ENCODE measurements at places on chromosomes 12 and 14.
A peak's percentile ranks its signal among the peaks of the same experiment; 100 is the strongest.

GRCh38 chr12:122389677-122390076 lies 32.8 kb downstream of the CLIP1 start:
- DNase-seq: no peak

DNA sequence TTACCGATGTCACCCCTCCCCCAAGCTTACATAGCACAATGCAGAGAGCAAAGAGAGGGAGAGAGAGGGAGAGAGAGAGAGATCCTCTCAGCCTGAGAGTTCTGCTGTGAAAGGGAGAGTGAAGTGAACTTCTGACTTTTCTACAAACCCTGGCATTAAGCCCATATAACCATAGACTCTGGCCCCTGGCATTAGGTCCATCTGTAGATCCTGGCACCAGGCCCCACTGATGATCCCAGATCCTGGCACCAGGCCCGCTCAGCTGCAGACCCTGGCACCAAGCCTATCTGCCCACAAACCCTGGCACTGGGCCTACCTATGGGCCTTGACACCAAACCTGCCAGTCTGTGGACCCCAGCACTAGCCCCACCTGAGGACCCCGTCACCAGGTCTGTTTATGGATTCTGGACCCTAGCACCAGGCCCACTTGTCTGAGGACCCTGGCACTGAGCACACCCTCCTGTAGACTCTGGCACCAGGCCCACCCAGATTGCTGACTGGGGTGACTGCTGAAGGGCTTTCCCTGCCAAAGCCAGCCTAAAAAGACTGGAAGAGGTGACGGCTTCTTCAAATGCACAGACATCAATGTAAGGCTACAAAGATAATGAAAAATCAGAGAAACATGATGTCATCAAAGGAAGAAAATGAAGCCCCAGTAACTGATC lies 14.5 kb upstream of the KRT83 start:
- DNase-seq: no peak

DNA sequence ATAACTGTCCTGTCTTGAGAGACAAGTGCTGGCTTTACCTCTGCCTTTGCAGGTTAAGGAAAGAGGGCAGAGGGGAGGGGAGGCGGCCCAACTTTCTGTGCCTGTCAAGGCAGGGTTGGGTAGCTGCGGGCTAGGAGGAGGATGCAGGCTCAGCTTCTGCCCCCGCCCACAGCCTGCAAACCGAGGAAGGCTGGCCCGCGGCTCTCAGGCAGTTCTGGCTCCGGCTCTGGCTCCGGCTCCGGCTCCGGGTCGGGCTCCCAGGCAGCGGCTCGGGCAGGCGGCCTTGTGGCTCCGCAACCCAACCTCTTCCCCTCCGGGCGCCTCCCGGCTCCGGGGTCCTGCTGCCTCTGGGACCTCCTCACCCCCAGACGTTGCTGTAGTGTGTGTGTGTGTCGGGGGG lies 92.9 kb downstream of the TMEM30B start:
- no peak for DNase-seq

- no peak for DNase-seq
Measured at GRCh38 chr12:101759396-101760047, 20.3 kb upstream of the SYCP3 start.

DNA sequence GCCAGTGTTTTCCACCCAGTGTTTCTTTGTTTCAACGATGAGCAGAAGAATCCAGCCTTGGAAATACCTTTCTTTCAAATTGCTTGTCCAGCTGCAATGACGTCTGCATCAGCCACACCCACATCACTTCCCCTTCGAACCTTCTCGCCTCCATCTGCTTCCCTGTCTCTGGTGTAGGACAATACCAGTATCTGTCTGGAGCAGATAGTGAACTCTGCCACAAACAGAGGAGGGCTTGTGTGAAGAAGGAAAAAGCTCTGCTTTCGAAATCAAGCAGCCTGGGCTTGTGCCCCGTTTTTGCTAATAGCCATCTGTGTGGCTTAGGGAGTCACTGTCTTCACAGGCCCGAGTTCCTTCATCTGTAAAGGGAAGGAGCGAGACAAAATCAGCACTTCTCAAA lies 415.4 kb downstream of the ZFP36L1 start:
- no peak for DNase-seq

GRCh38 chr14:20468764-20469241 lies 403 bp upstream of the PNP start:
- DNase-seq: no peak

DNA sequence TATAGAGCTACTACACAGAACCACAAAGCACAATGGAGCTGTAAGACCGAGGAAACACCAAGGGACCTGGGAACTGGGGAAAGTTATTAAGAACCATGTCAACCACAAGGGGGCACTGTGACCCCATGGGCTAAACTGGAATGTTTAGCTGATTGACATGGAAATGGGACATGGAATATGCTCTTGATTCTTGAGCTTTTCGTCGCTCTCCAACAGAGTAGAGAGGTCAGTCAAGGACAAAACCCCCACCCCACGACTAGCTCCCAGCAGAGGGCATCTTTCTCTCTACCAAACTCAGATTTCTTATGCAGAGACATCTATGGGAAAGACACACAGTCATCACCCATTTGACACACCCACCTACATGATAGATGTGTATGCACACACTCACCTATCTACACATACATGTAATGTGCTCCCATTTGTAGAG lies 10.1 kb downstream of the NDRG2 start:
- peak; percentile 70 for DNase-seq

DNA sequence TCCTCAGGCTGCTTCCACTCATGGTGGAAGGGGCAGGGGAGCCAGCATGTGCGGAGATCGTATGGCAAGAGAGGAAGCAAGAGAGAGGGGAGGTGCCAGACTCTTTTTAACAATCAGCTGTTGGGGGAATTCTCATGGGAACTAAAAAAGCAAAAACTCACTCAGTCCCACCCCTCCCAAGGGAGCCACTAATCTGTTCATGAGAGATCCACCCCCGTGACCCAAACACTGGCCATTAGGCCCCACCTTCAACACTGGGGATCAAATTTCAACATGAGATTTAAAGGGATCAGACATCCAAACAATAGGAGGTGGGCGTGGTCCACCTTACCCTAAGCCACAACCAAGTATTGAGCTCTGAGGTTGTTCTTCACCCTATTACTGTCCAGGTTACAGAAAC lies 375.1 kb downstream of the GRIN2B start:
- DNase-seq: no peak

GRCh38 chr12:1474574-1475153 lies 119.7 kb downstream of the FBXL14 start:
- no peak for DNase-seq

- DNase-seq: no peak
Measured at GRCh38 chr12:11677752-11678151, 28.3 kb downstream of the ETV6 start.

GRCh38 chr14:50947446-50947845 lies 3.2 kb upstream of the PYGL start:
- DNase-seq: no peak

GRCh38 chr14:90383731-90384542 lies 12.9 kb upstream of the CALM1 start:
- DNase-seq: peak; percentile 17

GRCh38 chr12:104568935-104569334 lies 112.2 kb downstream of the CHST11 start:
- DNase-seq: no peak

- no peak for DNase-seq
Measured at GRCh38 chr14:98944989-98945388, 327.0 kb downstream of the BCL11B start.

GRCh38 chr12:3202734-3203446 lies 125.7 kb downstream of the TSPAN9 start:
- peak; percentile 21 for DNase-seq

GRCh38 chr12:109555431-109556315 lies 17.6 kb downstream of the MMAB start:
- DNase-seq: no peak

DNA sequence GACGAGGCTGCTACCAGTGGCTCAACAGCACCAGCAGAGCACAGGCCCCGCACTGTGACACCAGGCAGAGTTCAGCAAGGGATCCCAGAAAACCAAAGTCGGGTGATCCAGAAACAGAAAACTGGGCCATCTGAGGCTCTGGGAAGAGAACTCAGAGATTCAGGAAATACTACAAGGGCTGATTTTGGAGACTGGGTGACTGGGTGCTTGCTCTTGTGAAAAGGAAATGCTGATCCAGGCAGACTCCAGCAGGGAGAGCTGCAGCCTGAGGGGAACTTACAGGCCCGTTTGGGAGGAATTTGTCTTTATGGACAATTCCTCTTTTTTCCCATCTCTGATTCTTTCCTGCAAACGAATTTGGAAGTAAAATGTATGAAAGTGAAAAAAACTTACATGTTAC lies 28.2 kb downstream of the FOXN3 start:
- DNase-seq: no peak

DNA sequence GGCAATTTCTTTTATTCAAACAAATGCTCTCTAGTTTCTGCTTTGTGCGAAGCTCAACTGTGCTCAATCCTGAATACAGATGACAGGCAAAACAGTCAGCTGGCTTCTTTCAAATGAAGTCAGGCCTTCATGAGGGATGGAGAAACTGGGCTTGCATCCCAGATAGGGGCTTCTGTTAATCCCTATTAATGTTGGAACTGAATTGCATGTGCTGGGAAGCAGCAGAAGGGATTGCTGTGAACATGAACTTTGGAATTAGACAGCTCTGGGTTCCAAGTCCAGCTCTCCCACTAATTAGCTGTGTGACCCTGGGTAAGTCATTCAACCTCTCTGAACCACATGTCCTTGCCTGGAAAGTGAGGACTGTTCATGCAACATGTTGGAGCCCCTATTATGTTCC lies 21.1 kb upstream of the CORO1C start:
- DNase-seq: no peak

DNA sequence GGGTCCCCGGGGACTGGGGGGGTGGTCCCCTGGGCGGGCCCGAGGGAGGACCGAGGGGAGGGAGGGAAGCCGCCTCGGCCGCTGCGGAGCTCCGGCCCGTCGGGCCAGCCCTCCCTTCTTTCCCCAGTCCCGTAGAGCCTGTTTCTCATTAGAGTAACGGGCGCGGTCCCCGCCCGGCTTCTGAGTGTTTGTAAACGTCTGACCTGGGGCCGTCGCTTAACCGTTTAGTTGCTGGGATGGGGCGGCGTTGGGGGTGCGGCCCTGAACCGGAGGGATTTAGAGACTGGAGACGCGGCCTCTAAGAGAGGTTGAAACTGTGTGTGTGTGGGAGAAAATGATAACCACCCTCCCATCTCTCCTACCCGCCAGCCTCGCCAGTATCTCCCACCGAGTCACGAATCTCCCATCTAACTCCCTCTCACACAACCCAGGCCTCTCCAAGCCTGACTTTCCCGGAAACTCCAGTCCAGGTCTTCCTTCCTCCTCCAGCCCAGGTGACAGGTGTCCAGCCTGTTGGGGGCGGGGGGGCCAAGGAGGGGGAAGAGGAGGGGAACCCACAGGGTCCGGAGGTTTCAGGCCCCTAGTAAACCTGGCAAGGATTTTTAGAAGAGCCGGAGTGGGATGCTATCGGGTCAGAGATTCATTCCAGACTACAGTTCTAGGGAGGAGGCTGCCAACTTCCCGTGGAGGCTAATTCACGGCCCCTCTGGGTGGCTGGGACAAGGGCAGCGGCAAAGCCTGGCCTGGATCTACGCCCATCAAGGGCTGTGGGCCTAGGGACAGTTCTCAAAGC lies 1.1 kb upstream of the NFATC4 start:
- no peak for DNase-seq

- DNase-seq: no peak
Measured at GRCh38 chr12:110498984-110499706, 2.8 kb downstream of the VPS29 start.

DNA sequence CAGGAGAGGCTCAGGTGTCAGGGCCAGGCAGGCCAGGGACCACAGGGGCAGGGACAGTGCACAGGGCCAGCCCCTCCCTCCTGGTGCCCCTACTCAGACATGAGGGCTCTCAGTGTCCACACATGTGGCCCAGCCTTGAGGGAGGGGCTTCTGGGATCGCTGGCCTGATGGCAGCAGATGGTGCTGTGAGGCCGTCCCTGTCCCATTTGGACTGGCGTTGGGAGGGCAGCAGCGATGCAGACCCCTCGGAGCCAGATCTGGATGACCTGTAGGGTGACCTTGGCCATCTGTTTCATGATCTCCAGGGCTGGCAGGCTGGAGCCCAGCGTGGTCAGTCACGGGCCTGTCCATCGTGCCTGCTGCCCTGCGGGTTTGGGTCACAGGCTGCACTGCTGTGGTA lies 377.6 kb downstream of the TMEM121 start:
- no peak for DNase-seq

GRCh38 chr12:95582230-95583058 lies 31.2 kb upstream of the USP44 start:
- DNase-seq: no peak

DNA sequence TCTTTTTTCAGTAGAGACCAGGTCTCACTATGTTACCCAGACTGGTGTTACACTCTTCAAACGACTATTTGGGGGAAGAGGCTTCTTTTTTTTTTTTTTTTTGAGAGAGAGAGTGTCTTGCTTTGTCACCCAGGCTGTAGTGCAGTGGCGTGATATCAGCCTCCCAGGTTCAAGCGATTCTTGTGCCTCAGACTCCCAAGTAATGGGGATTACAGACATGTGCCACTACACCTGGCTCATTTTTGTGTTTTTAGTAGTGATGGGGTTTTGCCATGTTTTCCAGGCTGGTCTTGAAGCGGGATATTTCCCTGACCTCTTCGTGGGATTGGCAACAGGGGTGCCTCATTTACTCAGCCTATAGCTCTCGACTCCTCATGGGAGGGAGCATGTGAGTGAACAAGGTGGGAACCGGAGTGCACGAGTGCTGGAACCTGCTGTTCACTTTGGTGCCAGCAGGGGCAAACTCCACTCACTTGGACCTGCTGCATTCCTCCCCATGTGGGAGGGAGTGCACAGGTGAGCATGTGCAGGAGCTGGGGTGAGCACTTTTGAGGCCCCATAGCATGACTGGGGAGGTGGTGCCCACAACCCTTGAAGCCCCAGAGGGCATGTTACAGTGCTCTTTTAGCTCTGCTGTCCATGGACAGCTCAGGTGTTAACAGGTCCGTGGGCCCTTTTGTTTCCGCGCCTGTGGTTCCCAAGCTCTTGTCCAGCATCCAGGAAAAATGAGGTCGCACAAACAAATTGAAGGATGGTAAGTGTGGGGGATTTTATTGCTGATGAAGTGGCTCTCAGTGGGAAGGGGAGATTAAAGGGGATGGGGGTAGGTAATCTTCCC lies 79.1 kb upstream of the HECTD1 start:
- DNase-seq: no peak

- no peak for DNase-seq
Measured at GRCh38 chr14:93792391-93792790, 4.1 kb upstream of the PRIMA1 start.

- DNase-seq: no peak
Measured at GRCh38 chr12:52976574-52977071, 27.7 kb downstream of the KRT18 start.

DNA sequence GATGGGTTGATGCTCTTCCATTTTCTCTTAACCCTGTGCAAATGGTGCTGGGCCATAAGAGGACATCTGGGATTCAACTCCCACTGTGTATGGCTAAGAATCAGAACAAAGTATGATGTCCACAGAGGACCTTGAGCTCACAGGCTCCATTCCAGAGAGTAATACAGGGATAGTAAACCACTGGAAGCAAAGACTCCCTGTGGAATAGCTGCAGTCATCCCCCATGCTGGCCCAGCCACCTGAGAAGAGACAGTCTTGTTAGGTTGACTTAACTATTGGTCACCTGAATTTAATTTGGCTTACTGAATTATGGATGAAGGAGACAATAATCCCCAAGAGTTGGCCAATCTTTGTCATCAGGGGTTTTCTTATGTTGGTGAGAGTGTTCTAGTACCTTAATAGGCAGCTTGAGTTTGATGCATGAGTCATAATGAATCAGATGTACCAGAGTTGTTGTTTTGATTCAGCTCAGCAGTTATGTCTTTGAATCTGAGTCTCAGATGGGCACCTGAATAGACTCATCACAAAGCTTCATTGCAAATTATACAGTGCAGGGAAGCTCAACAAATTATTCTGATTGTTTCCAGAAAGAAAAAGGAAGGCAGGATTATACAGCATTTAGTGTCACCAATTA lies 122.7 kb downstream of the SSPN start:
- DNase-seq: no peak
